Upper lobe of right lung (tissue), 1 donor: ENCODE measurements at places on chromosomes 5 and 9. TPM values are rescaled to one million over a fixed set of nuclear protein-coding genes. Genes with fewer than 3 reads are reported as not detected.

- H3K36me3 ChIP-seq = peaks cover 34% of the 10 kb centered on the region
- no peak for DNase-seq
- no peak overlapping the region for H3K27ac ChIP-seq
- peaks cover 17% of the 10 kb centered on the region for H3K4me1 ChIP-seq
- H3K27me3 ChIP-seq = no peaks in the 10 kb centered on the region
Observed at GRCh38 chr5:179905161-179905560, 2.5 kb downstream of the TBC1D9B start.

DNA sequence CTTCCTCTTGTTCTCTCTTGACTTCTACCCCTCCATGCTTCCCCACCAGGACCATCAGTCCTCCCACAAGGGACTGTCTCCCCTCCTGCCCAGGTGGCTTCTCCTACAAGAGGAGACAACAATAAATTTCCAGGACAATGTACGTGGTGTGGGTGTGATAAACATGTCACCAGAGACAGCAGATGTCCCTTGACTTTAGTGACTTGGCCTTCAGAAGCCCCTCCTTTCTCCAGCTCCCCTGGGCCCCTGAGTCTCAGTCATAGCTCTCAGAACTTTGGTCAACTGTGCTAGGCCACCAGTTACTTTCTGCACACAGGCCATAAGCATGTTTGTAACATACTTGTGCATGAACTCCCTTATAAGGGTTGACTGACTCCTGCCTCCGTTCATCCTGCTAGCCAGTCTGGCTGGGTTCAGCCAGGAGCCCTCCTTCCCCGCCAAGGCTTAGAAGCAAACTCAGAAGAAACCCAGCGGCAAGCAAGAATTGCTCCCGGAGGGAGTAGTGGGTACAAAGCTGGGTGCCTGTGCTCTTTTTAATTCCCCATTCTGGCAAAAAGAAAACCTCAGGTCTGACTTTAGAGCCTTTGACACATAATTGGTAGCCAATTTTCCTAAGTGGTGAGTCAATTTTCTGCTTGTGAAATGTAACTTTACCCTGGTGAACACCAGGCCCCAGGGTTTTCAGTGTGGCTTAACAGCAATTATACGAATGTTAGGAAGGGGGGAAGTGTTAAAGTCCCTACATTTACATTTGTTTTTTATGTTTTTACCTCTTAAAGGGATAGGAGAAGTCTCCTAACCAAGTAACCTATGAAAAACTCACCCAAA, 49.2 kb downstream of the EBF1 start:
- peaks cover 32% of the 10 kb centered on the region for H3K27me3 ChIP-seq
- H3K4me3 ChIP-seq = no peak overlapping the region
- DNase-seq = no peak
- peaks cover 4% of the 10 kb centered on the region for H3K4me1 ChIP-seq

- peak overlapping the region; percentile 95 for H3K27ac ChIP-seq
- no peaks in the 10 kb centered on the region for H3K36me3 ChIP-seq
- peak overlapping the region; percentile 84 for H3K4me3 ChIP-seq
- peak; percentile 98 for DNase-seq
- H3K4me1 ChIP-seq = peaks cover 15% of the 10 kb centered on the region
- no peaks in the 10 kb centered on the region for H3K27me3 ChIP-seq
Observed at GRCh38 chr9:112333639-112334431, 416 bp upstream of the PTBP3 start.

GRCh38 chr9:36401897-36402480, 1.9 kb upstream of the RNF38 start:
- no peak overlapping the region for H3K4me3 ChIP-seq
- peaks cover 19% of the 10 kb centered on the region for H3K4me1 ChIP-seq
- no peaks in the 10 kb centered on the region for H3K27me3 ChIP-seq
- no peak for DNase-seq
- H3K27ac ChIP-seq = no peak overlapping the region
- H3K36me3 ChIP-seq = no peaks in the 10 kb centered on the region

DNA sequence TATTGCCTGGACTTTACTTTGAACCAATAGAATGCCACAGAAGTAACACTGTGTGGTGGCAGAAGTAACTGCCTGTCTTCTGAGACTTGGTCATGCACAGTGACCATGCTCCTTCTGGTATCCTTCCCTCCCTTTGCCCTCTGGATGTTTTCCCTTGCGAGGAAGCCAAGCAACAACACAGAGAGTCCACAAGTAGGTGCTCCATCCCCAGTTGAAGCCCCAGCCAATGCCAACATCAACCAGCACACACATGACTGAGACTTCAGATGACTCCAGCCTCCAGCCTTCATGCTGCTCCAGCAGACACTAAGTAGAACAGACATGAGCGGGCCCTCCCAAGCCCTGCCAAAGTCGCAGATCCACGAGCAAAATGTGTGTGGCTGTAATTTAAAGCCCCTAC, 129.6 kb downstream of the EPB41L4A start:
- H3K27me3 ChIP-seq = no peaks in the 10 kb centered on the region
- H3K4me1 ChIP-seq = no peaks in the 10 kb centered on the region
- H3K27ac ChIP-seq = no peak overlapping the region
- no peak for DNase-seq
- no peaks in the 10 kb centered on the region for H3K36me3 ChIP-seq
- no peak overlapping the region for H3K4me3 ChIP-seq

GRCh38 chr5:9344751-9345240, 201.1 kb downstream of the SEMA5A start:
- H3K4me1 ChIP-seq = peaks cover 6% of the 10 kb centered on the region
- DNase-seq = no peak
- H3K27ac ChIP-seq = no peak overlapping the region
- no peaks in the 10 kb centered on the region for H3K36me3 ChIP-seq
- no peak overlapping the region for H3K4me3 ChIP-seq

DNA sequence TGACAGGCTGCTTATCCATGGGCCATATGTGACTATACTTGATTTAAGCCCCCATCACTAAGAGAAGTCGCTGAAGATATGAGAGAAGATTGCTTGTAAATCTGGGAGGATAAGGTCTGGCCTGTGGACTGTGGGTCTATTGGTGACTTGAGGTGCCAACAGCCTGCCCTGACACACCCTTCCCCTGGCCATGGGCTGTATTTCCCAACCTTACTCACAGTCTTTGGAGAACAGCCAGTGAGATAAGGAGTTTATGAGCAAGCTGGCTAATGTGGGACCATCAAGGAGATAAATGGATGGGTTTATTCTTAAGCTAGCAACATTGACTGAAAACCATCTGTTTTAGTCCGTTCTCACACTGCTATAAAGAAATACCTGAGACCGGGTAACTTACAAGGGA, 231.3 kb downstream of the ZSWIM6 start:
- H3K4me1 ChIP-seq = no peaks in the 10 kb centered on the region
- H3K27me3 ChIP-seq = no peaks in the 10 kb centered on the region
- H3K27ac ChIP-seq = no peak overlapping the region
- H3K36me3 ChIP-seq = no peaks in the 10 kb centered on the region
- no peak for DNase-seq

SPATA31A7 gene
- not detected for total RNA-seq
